Activated CD4-positive, alpha-beta T cell treated with anti-CD3 and anti-CD28 coated beads, Interleukin-2, amount 50 U/mL, for 24 hours (primary cell): ENCODE measurements at places on chromosomes 6 and 20.

- DNase-seq = no peak
These were observed 21.8 kb downstream of the SAYSD1 start for GRCh38 chr6:39093149-39093708.

DNA sequence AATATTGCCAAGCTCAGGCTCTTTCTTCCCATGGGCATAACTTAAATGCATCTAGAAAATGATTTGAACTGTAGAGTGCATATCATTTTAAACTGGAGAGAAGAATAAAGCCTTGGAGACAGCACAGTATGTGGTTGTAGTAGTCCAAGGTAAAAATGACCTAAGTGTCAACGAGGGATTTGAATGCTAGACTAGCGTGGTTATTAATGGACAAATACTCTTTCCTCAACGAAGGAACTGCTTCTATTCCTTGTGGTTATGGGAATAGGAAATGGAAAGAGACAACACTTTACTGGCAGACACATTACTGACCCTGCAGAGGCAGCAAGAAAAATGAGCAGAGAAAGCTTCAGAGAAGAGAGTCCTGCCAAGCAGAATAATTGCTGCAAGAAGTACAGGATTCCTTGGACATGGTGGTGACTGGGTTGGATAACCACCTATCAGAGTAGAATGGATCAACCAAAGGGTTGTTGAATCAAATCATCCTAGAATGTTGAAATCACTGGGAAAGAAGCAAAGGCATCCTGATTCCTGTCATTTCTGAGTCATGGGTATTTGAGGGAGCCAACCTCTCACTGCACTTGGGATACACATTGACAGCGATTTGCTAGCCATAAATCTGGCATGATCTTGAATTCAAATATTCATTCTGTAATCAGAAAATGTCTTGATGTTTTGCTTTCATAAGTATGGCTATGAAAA, 258.1 kb upstream of the EPHA7 start:
- no peak for DNase-seq

DNA sequence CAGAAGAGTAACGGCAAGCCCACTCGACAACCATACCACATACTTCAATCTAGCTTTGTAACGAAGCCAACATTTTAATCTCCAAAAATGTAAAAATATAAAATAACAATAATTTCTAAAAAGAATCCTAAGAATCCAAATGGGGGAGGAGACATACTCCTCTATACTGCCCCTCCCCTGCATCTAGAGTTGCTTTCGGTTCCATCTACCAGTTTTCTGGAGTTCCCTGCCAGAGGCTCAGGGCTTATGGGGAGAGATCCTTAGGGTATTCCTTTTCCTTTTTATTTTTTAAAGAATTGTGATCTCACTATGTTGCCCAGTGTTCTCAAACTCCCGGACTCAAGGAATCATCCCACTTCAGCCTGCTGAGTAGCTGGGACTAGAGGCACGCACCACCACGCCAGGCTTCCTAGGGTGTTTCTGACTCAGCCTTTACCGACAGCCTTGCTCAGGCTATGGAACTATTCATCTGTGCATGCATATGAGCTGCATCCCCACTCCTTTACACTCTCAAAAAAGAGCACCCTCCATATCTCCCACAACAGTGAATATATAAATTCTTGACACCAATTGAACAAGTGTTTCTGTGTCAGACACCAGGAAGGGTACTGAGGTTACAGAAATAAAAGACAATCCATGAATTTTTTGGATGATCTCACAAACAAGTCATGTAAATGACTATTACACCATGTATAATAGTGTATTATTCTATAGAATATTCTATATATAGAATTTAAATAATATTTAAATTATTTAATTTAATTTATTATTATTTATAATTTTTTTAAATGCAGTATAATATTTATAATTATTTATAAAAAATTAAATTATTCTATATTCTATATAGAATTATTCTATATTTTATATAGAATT, 40.7 kb upstream of the UBR2 start:
- DNase-seq = no peak

DNA sequence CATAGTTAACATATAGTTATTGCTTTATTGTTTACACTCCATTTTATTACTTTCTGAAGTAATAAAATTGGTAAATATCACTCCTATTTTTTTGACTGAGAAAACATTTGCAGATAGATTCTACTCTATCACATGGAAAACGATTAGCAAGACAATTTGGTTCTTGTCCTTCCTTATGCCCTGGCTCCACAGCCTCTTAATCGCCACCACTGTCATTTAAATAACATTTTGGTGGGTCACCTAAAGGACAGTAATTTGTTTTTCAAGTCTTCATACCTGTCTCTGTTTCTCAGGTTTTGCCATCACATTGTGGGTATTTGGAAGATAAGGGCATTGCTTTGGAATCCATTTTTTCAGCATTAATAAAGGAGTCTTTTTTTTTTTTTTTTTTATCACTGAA, 521.5 kb upstream of the IRAK1BP1 start:
- no peak for DNase-seq

DNA sequence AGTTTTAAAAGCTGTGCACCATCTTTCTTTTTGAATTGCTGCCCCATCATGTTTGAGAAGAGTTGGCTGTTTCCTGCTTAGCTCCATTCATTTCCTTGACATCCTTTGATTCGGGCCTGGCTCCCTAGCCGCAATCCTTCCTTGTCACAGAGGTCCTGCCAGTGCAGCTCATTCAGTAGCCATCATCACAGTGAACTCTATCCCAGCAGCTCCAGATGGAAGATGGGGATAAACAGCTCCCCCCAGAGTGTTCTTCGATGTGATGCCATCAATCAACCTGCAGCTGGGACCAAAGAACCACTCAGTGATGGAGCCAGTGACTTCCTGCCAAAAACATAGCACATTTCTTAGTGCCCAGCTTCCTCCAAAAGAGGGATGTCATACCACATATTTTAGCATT, 158.8 kb downstream of the FRK start:
- DNase-seq = no peak

DNA sequence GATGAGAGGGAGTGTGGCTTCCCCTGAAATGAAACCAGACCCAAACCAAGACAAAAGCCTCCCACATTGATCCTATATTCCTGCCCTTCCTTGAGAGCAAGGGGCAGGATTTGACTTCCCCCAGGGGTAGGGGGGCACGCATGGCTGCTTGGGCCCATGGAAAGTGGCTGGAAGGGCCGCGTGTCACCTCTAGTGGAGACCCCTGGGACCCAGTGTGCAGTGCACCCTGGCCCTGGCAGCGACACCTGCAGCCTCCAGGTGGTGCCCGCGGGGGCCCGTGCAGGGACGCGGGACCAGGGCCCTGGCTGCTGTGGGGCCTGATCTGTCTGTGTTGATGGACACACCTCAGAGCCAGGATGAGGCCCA, 18.0 kb upstream of the SLCO4A1 start:
- no peak for DNase-seq

GRCh38 chr6:139528471-139528870, 154.0 kb upstream of the CITED2 start:
- no peak for DNase-seq

- DNase-seq = no peak
These were observed 653.6 kb upstream of the FLRT3 start for GRCh38 chr20:14991023-14991422.

- peak; percentile 66 for DNase-seq
These were observed at the start of gene SLC16A10 for GRCh38 chr6:111087106-111087835. SLC16A10 (plus strand) TSS chr6:111087503; CDS start chr6:111087753, 250 bp downstream.

GRCh38 chr6:116385921-116386320, 15.2 kb downstream of the DSE start:
- DNase-seq = no peak

- no peak for DNase-seq
These were observed 122.3 kb downstream of the JARID2 start for GRCh38 chr6:15368186-15368585.

DNA sequence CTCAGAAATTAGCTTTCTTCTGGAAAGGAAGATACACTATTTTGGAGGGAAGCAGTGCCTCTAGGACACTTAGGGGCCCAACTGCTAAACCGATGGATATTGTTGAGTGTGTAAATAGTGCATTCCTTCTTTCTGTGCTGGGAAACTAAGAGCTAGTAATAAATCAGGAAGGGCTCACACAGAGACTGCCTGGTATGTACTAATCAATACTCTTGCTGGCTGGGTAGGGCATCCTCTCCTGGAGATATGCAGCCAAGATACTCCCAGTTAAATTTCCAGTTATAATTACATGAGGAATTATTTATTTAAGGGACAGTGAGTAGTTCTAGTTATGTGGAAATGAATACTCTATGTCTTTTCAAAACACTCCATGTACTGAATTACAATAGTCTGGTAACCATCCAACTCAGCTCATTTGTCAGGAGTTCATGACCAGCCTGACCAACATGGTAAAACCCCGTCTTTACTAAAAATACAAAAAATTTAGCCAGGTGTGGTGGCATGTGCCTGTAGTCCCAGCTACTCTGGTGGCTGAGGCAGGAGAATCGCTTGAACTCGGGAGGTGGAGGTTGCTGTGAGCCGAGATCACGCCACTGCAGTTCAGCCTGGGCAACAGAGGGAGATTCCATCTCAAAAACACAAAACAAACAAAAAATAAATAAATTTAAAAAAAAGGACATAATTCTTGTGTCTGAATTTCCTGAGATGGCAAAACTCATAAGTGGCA, 100.0 kb downstream of the OR2B2 start:
- DNase-seq = no peak

DNA sequence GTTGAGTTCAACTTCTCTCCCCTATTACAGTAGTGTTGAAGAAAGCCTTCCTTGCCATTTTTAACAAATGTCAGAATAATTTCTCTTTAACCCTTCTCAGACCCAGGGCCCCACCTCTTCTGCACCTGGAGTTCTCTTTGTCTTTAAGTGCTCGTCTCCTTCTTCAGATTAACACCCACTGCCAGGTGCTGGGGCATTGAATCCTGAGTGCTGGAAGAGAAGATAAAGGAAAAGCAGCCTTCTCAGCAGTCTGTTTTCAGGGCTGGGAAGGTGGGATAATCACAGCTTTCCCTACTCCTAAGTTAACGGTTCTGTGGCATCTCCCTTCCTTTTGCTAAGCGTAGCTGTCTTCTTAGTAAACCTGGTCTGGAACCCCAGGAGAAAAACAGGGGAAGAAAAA, 114.6 kb upstream of the TAB2 start:
- DNase-seq = no peak

- no peak for DNase-seq
These were observed 445.9 kb upstream of the JARID2 start for GRCh38 chr6:14799928-14800327.

- DNase-seq = no peak
These were observed 16.8 kb downstream of the FOXC1 start for GRCh38 chr6:1626481-1626880.

DNA sequence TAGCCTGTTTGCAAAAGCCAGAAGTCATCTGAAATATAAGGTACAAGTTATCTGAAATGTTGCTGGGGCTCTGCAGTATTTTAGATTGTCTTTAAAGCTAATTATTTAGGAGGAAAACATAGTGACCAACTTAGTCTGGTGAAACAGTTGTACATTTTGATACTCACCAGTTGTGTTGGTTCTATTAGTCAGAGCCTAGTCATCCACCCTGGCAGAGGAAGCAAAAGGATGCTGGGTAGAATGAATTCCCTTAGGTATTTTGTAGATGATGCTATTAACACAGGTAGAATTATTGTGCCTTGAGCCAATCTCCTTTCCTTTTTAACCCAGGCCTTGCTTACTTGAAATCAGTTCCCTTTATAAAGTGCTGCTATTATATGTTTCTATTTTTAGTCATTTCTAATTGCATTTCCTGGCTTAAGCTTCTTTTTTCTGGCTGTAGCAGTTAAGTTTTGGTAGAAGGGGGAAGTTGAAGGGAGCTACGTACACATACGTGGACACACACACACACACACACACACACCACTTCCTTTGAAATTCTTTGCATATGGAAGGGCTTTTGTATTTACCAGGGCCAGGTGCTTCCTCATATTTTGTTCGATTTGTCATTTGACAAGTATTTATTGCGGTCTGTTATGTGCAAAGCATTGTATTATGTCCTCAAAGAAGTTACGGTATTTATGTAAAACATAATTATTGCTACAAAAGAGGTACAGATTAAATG, 82.4 kb downstream of the RTN4IP1 start:
- no peak for DNase-seq

DNA sequence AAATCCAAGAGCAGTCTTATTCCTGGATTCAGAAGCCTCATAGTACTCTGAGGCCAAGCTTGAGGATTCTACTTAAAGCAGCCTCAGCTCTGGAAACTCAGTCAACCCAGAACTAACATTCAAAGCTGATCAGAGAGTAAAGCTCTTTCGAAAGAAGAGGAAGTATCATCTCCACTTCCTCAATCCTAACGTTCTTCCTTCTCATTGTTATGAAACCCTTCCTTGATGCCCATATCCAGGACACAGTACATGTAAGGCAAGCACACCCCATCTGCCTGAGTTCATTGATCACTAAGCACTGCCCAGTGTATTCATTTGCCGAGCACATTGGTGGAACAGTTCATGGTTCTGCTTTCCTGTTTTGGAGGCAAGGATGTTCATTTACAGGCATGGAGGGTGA, at the start of gene IPCEF1:
TSS of gene IPCEF1 (minus strand) at position 114 of the 400 bp plus-strand sequence. CDS start 90,856 bp downstream, outside the sequence.
- no peak for DNase-seq

- no peak for DNase-seq
These were observed 33.1 kb upstream of the CDYL start for GRCh38 chr6:4743062-4743461.

- DNase-seq = no peak
These were observed 136.4 kb upstream of the JARID2 start for GRCh38 chr6:15109338-15110090.

- DNase-seq = no peak
These were observed 291.0 kb upstream of the PLCB4 start for GRCh38 chr20:8777911-8778310.

DNA sequence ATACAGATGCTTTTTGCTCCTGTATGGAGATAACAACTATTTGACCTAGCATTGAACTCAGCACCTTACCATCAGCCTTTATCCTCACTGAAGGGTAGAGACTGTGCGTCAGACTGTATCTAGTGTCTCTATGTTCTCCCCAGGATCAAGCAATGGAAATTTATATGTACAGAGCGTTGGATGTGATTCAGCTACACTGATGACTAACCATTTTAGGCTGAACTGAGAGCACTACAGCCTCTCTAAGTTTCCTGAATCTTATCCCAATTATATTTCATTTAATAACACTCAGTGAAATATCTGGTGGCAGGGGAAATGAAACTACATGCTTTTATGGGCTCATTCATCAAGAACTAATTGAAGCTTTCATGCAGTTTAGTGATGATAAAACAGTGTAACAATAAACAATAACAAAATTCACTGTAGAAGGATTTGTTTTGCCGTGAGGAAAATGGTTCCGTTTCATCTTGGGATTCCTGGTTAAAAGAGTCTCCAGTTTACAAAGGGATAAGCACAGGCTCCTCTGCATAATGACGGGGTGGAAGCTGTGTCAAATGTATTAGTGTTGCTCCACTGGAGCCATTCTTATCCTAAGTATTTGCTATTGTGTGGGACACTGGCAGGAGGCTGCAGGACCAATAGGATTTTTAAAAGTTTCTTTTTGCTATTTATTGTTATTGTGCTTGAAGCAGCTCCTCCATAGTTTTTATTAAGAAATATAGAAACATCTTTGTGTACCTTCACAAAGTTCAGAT, 567.6 kb upstream of the MMS22L start:
- no peak for DNase-seq
